ENCODE measurements at places on chromosomes 3 and 15.

DNA sequence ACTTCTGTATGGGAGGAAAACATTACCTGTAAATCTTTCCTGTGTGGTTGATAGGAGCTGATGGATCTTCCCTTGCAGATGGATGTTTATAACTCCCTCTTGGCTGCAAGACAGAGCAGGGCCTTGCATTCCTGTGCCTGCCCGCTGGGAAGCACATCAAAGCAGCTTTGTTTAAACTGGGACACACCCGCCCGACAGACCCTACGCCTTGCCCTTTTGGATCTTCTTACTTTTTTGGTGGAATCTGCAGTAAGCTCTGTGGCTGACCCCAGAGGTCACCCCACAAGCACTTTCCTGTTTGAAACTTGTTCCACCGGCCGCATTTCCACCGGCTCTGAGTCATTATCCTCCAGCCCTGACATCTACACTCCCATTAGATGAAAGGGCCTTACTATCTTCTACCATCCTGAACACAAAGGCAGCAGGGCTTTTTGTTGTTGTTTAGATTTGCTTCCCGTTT lies 244.1 kb upstream of the STT3B start:
- no peak for DNase-seq

DNA sequence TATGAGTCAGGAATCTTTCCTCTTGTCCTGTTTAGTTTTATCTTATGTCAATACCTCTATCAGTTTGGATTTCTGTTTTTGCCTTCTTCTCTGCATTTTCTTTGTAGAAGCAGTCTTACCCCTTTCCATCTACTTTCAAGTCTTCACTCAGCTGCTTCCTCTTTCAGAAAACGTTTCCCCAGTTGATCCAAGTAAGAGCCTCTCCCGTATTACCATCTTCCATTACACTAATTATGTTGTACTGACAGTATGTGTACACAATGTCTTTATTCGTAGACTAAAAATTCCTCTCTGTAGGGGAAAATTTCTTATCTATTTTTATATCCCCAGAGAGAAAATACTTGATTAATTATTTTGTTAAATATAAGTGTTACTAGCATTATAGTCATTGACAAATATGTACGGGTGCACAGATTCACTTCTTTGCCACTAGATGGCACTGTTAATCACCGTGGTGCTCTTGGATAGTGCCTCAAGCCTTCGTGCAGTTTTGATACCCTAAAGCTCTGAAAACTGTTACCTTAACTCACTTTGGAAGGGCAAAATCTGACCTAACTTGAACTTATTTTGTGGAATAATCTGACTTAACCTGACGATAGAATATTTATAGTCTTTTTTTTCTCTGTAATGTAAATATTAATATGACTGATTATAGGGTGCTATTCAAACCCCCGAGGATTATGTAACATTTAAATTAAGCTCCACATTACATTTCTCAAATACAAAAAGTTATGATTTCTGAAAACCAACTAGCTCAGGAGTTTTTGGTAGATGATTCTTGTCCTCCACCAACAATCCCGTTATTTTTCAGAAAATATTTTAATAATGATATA lies 74.2 kb upstream of the POU1F1 start:
- DNase-seq = no peak

DNA sequence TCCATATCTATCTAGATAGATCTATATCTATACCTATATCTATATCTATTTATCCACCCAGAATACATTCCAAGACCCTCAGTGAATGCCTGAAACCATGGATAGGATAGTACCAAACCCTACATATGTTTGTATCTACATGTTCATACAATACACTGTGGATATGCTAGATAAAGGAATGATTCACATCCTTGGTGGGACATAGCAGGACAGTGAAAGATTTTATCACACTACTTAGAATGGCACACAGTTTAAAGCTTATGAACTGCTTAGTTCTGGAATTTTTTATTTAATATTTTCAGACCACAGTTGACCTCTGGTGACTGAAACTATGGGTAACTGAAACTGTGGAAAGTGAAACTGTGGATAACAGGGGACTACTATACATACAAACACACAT lies 198.8 kb upstream of the TTC14 start:
- DNase-seq = no peak

DNA sequence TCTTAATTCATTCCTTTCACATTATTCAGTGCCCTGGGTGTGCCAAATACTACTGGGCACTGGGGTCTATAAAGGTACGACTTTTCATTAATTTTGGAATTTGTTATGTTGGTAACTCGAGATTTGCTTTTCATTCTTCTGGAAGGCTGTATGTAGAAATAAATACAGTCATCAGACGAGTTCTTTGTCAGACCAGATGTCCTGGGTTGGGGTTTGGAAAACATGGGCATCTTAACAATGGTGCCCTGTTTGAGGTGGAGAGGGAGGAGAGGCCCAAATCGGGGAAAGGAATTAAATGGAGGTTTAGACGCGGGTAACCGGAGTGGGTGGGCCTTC lies 662 bp upstream of the GLCE start:
- no peak for DNase-seq

DNA sequence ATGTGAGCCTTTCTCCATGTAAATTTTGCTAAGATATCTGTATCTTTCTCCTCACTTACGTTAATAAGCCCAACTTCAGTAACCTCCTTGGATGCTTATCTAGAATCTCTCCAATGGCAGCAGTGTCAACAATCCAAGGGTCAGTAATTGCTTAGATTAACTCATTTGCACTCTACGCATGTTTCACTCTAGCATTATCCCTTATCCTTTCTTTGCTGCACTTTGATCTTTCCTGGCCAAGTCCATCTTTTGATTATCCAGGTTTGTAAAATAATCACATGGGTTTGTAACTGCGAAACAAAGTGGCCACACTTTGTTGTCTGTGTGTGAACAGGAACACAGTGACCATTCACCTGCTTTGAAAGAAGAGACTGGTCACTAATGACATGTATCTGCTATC lies 577.6 kb downstream of the RSL24D1 start:
- no peak for DNase-seq
